ENCODE measurements at places on chromosomes 11 and 22. TPM values are rescaled to one million over a fixed set of nuclear protein-coding genes. Genes with fewer than 3 reads are reported as not detected.

Gene OR51I1
- not detected for total RNA-seq

Gene RASSF7
- total RNA-seq: 29.4 TPM

Gene CARD10
- total RNA-seq: 0.12 TPM

- DNase-seq: no peak
Observed at GRCh38 chr11:62592146-62592815, 958 bp upstream of the TUT1 start.

- no peak for DNase-seq
Observed at GRCh38 chr11:99080154-99080553, 59.4 kb downstream of the CNTN5 start.

- no peak for DNase-seq
Observed at GRCh38 chr11:106418791-106419190, 341.3 kb downstream of the AASDHPPT start.

DNA sequence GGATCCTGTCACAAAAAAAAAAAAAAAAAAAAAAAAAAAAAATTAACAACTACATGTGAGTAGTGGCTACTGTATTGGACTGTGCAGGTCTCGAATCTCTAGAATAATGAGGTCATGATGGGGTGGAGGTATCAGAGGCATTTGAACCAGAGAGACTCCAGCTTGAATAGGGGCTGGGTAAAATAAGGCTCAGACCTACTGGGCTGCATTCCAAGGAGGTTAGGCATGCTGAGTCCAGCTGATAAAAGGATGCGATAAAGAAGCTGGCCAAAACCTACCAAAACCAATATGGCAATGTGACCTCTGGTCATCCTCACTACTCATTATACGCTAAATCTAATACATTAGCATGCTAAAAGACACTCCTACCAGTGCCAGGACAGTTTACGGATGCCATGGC lies 5.9 kb upstream of the PACSIN3 start:
- no peak for DNase-seq

- no peak for DNase-seq
Observed at GRCh38 chr11:10730151-10730550, 20.9 kb upstream of the CTR9 start.

DNA sequence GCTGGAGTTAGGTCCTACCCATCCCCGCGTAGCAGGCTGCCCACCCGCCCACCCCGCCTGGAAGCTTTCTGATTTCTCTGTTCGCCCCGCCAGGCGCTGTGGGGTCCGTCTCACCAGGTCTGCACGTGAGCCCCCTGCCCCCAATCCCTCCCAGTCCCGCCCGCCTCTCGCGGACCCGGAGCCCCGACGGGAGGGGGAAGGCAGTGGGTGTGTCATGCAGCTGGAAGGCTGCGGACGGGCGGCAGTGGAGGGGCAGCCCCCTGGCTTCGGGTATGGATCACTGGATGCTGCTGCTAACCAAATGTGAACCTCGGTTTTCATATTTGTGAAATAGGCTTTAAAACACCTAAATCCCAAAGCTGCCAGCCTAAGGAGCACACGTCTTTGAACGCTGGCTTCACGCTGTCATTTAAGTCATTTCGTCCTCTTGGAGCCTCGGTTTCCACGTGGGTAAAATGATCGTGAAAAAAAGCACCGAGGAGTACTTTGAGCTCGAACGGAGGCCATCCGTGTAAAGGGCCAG lies 568 bp upstream of the BIK start:
- no peak for DNase-seq
